ENCODE measurements at places on chromosomes 1 and 21.

GRCh38 chr1:207205614-207206061 is 101.6 kb downstream of the C4BPA start:
- no peak for DNase-seq

GRCh38 chr1:244137725-244138124 is 86.6 kb downstream of the ZBTB18 start:
- DNase-seq = no peak

GRCh38 chr21:29825936-29826335 is 113.9 kb downstream of the GRIK1 start:
- no peak for DNase-seq

DNA sequence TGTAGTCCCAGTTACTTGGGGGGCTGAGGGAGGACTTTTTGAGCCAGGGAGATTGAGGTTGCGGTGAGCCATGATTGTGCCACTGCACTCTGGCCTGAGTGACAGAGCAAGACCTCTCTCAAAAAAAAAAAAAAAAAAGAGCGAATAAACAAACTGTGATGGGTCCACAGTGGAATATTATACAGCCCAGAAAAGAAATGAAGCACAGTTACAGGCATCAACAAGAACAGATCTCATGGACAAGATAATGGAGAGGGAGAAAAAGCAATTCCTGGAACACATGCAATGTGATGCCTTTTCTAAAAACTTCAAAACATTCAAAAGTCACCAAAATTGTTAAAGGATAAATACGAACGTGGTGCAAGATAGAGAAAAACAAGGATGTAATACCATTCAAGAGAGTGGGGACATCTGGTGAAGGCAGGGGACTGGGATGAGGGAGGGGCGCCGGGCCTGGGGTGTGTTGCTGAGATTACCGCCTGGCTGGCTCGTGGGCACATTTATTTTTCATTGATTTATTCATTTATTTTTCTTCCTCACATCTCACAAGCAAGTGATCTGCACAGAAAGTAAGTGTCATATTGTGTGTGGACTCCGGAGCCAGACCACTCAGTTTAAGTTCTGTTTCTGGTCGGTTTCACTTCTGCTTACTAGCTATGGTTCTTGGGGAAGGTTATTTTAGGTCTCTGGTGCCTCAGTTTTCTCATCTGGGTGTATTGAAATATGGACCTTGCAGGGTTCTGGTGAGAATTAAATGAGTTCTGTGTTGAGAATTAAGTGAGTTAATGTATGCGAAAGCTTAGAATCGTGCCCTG is 30.1 kb downstream of the ABCG1 start:
- DNase-seq = no peak

- no peak for DNase-seq
Observed at GRCh38 chr1:228747301-228747935, 12.1 kb downstream of the RHOU start.

GRCh38 chr1:156262461-156263287 is 14.8 kb upstream of the PAQR6 start:
- DNase-seq = no peak

- no peak for DNase-seq
Observed at GRCh38 chr1:168304865-168305264, 24.2 kb downstream of the TBX19 start.

DNA sequence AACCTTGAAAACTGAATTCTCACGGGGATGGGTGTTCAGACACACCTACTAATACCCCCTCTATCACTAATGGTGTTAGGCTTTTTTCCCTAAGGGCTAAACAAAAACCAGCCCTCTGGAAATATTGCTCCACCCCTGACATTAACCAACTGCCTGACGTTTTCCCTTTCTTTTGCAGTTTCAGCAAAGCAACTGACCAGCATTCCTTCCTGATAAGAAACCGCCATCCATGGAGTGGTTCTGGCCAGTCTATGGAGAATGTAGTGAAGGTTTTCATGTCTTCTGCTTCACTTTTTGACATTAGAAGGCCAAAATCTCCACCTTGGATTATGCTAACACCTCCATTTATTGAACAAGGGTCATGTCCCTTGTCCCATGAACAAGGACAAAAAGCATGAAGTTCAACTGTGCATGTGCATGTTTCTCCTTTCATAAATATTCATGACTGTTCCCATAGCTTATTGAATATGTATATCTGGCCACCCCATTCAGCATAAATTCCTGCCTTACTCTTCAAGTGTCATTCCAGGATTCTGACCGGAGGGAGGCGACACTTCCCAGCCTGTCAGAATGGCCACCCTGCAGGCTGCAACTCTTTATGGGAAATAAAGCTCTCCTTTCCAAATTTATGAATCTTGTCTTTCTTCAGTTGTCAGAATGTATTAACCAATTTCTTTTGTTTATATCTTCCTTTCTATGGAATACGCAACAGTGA is 314.3 kb downstream of the HHIPL2 start:
- no peak for DNase-seq

- no peak for DNase-seq
Observed at GRCh38 chr1:236953151-236953700, 51.0 kb downstream of the MT1HL1 start.

GRCh38 chr1:116325922-116326321 is 47.1 kb upstream of the ATP1A1 start:
- no peak for DNase-seq

- DNase-seq = no peak
Observed at GRCh38 chr1:26163684-26164035, 4.8 kb downstream of the FAM110D start.

DNA sequence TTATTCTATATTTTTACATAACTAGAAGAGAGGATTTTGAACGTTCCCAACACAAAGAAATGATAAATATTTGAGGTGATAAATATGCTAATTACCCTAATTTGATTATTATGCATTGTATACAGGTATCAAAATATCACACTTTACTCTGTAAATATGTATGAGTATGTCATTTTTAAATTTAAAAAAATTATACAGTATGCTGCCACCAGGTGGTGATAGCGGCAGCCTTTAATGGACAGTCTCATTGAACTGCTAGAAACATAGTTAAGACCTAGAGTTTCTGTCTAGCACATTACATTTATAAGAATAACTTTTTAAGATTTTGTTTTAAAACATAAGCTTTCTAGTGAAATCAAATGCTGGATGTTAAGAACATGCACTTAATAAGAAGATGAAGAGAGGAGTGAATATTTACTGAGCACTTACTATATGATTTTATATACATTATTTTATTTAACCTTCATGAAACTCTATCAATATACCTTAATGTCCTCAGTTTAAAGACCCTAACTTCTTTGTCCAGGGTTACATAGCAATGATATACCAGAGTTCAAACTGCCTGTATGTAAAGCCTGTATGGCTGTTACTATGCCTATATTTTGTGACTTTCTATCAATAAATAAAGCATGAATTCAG is 207.1 kb downstream of the NUF2 start:
- no peak for DNase-seq

All from activated naive CD8-positive, alpha-beta T cell treated with anti-CD3 and anti-CD28 coated beads, Interleukin-2, amount 50 U/mL, for 16 hours (primary cell).